ENCODE measurements at places on chromosomes 12 and 14. TPM values are rescaled to one million over a fixed set of nuclear protein-coding genes. Genes with fewer than 3 reads are reported as not detected.

- DNase-seq = no peak
Measured at GRCh38 chr12:127539226-127539858, 727.6 kb upstream of the TMEM132C start.

DNA sequence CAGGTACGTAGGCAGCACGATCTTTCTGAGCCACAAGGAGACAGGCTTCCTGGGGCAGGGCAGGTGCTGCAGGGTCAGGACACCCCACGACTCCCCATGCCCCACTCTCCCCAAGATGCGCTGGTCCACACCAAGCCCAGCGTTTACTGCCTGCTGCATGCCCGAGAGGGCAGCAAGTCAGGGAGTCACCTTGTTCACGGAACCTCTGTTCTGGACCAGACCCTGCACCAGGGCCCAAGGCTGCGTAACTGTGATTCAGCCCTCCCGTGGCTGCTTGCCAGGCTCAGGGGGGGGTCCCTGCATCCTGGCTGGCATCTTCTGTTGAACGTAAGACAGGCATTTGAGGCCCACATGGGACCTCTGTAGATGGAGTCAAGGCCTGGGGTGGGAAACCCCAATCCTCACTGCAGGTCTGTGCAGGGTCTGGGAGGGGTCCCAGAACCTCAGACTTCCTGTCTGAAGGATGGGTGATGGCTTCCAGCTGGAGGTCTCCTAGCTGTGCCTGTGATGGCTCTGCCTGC lies 228.6 kb upstream of the RTL1 start:
- no peak for DNase-seq

- DNase-seq = no peak
Measured at GRCh38 chr14:94770251-94770749, 387 bp upstream of the GSC start.

DNA sequence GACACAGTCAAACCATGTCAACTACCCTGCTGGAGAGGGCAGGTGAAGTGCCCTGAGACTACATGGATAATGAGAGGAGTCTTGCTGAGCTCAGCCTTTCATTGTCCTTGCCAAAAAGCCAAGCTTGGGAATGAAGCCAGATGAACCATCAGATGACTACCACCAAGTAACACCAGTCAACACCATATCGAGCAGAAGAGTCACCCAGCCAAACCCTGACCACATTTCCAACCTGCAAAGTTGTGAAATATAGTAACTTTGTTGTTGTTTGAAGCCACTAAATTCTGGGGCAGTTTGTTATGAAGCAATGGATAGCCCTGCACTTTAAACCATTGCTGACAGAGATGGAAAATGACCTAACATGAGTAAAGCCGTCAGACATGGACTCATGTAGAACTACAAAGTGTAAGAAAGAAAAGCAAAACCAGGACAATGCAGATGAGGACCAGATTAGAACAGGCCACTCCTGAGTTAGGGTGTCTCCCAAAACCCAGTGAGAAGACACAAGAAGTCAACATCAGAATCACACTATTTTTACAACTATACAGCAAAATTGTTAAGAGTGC lies 12.5 kb upstream of the CRADD start:
- DNase-seq = no peak

- DNase-seq = no peak
Measured at GRCh38 chr12:51199366-51199945, 18.4 kb downstream of the POU6F1 start.

DNA sequence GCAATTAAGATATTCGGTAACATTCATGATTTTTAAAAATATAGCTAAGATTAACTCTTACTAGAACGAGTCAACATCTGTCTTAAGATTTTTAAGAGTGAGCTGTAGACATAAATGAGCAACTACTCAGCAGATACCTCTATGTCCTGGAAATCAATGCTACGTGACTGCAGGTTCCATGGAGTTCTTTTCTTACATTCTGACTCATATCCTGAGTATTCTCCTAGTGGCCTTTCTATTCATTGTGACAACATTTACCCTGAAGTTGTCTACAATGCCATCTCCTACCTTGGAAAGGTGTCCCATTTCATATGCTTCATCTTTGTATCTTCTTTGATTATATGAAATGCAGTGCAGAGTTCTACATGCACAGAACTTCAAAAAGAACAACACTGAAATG lies 59.9 kb downstream of the PKP2 start:
- DNase-seq = no peak

- no peak for DNase-seq
Measured at GRCh38 chr12:92703786-92704185, 997 bp downstream of the PLEKHG7 start.

GRCh38 chr12:31491841-31492598 lies 98.9 kb downstream of the DENND5B start:
- DNase-seq = no peak

DNA sequence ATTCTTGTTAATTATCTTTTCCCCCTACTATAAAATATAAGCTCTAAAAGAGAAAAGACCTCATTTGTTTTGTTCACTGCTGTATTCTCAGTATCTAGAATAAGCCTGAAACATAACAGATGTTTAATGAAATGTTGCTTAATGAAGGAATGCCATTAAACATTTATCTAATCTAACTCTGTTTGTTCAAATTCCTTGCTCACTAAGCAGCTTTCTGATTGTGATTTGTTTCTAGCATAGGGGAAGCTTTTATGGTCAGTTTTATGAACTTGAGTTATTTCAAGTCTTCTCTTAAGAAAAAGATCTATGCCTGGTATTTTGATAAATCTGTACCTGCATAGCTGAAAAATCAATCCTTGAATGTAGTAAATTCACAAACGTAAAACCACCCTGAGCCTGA lies 308.6 kb downstream of the CCDC91 start:
- no peak for DNase-seq

GRCh38 chr12:69000074-69000473 lies 67.1 kb upstream of the CPM start:
- no peak for DNase-seq

DNA sequence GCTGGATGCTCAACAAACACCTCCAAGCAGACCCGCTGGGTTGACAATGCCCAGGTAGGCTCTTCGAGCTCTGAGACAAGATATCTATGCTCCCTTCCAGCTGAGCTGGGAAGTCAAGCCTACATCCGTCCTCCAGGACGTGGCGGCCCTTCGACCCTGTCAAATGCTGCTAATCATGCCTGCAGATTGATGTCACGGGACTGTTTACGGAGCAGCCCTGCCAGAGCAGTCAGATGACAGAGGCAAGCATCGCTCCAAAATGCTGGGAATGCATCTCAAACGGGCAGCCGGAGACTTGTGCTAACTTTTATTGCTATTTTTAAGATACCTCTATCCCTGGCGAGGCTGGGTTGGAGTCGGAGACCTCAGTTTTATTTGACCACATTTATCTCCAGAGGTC lies 139.2 kb downstream of the NTF3 start:
- no peak for DNase-seq

GRCh38 chr12:112233242-112233641 lies 107.9 kb downstream of the TRAFD1 start:
- no peak for DNase-seq

DNA sequence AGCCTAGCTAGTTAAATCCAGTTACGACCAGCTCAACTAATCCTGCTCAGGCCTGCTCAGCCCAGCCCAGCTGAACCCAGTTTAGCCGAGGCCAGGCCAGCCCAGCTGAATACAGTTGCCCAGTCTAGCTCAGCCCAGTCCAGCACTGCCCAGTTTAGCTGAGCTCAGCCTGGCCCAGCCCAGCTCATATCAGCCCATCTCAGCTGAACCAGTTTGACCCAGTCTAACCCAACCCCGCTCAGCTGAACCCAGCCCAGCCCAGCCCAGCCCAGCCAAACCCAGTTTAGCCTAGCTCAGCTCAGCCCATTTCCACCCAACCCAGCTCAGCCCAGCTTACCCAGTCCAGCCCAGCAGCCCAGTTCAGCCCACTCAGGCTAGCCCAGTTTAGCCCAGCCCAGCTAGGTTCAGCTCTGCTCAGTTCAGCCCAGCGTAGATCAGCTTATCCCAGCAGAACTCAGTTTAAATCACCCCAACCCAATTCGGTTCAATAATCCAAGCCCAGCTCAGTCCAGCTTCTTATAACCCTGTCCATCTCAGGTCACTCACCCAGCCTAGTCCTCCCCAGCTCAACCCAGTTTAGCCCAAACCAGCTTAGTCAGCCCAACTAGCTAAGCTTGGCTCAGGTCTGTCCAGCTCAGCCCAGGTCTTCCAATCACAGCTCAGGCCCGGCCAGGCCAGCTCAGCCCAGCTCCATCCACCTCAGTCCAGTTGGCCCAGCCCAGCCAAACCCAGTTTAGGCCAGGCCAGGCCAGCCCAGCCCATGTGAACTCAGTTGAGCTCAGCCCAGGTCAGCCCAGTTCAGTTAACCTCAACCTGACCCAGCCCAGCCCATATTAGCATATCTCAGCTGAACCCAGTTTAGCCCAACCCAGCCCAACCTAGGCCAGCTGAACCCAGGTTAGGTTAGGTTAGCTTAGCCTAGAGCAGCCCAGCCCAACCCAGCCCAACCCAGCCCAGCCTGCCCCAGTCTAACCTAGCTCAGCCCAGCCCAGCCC lies 76.7 kb downstream of the TMEM121 start:
- no peak for DNase-seq

- DNase-seq = no peak
Measured at GRCh38 chr12:115194448-115194847, 510.5 kb upstream of the TBX3 start.

- DNase-seq = no peak
Measured at GRCh38 chr12:132525833-132526455, 36.0 kb downstream of the FBRSL1 start.

- DNase-seq = peak; percentile 91
Measured at GRCh38 chr14:39102969-39103957, at the start of gene SEC23A. SEC23A (minus strand) TSS chr14:39103235; CDS start chr14:39096118, 7,117 bp downstream.

- no peak for DNase-seq
Measured at GRCh38 chr12:116982791-116983411, 72.2 kb downstream of the FBXW8 start.

DNA sequence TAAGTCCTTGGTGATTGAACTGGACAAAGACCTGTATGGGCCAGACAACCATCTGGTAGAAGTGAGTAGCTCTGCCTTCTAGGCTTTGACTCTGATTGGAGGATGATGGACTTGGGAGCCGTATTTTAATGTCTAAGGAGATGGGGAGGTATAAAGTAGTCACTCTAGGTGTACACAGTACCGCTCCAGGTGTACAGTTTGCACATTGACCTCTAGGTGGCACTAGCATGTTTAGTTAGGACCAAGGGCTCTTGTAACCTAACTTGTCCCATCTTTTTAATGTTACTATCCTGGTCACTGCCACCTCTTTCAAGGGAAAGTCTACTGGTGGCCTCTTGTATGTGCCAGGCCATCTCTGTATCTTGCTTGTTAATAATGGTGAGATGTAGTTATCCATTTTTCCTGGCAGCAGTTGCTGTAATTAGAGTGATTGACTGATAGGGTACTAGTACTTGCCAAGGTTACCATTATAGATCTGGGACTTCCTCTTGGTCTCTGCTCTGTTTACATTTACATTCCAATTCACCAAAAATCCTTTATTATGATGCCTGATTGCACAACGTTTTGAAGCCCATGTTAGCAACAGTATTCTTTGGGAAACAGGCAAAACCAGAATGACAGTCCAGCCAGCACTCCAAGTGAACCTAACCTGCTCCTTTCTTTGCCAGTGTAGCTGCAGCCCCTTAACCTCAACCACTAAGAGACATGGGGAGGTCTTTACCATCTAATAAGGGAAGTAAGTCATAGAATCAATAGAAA lies 3.6 kb downstream of the SMARCD1 start:
- DNase-seq = no peak

DNA sequence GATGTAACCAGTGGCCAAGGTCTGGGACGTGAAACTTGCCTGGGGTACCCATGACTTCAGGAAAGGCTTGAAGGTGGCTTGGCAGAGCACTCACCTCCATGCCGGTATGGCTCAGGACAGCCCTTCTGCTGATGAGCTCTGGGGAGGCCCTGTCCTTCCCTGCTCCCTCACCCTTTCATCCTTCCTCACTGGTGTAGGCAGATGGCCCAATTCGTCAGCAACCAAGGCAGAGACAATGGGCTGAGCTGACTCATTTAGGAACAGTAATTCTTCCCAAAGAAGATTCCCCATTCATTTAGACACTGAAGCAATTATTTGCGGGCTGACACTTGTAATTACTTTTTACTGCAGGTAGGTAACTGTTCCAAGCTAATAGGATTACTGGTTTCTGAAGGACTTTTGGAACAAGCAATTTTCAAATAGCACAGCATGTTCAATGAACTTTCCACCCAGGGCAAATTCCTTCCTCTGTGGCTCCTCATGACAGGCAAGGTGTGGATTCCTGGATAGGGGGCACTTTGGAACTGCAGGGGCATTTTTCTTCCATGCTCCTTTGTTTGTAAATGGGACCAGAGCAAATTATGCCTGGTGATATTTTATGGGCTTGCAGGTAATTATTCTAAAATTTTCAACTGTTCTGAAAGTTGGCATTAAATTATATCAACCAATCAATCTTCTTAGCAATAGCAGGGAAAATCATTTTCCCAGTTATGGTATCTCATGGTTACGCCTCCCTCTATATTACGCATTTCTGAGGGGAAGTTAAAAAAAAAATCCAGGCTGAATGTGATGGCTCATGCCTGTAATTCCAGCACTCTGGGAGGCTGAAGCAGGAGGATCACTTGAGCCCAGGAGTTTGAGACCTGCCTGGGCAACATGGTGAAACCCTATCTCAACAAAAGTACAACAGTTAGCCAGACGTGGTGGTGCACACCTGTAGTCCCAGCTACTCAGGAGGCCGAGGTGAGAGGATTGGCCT lies 24.1 kb upstream of the NRDE2 start:
- no peak for DNase-seq

DNA sequence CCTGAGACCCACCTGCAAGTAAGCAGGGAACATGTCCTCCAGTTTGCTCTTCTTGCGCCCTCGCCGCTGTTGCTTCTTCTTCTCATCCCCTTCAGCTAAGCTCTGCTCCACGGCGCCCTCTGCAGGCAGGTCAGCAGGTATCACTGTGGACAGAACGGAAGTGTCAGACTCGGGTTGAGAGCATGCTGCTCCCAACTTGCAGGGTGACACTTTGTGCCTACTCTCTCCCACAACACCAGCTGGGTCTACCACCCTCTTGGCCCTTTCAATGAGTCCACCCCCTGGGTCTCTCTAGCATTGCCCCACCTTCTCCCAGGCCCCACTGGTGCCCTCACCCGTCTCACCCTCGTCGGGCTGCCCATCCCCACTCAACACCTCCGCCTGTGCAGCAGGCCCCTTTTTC lies 16.7 kb downstream of the KMT2D start:
- no peak for DNase-seq

DNA sequence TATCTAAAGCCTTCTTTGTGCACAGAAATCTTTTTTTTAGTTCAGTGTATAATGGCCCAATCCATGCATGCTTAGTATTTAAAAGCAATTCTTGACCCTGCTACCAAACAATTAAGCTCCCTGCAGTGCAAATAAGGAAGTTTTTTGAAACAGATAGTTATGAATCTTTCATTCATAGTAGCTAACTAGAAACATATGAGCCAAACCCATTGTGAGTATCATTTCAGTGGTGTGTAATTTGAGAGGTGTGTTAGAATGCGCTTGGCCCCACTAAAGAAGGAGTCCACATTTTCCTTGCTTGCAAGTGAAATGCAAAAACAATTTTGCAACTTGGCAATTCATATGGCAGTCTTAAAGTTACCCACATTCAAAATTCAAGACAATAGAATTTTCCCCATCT lies 14.4 kb downstream of the EPS8 start:
- no peak for DNase-seq

GRCh38 chr12:98830657-98831056 lies 185.6 kb downstream of the APAF1 start:
- DNase-seq = no peak

DLGAP5 gene
- 8.3 TPM for polyA plus RNA-seq

REP15 gene
- 1.4 TPM for polyA plus RNA-seq

FAM186B gene
- polyA plus RNA-seq = 2.7 TPM

TAS2R31 gene
- polyA plus RNA-seq = 0.90 TPM

FAM181A gene
- not detected for polyA plus RNA-seq

RPL36AL gene
- 150 TPM for polyA plus RNA-seq

TC2N gene
- 1.7 TPM for polyA plus RNA-seq

TBX5 gene
- 0.43 TPM for polyA plus RNA-seq

SLC25A47 gene
- not detected for polyA plus RNA-seq

MYF5 gene
- 29.5 TPM for polyA plus RNA-seq

TAS2R10 gene
- polyA plus RNA-seq = 0.50 TPM

Data from hindlimb muscle (tissue), 1 donor.